ENCODE measurements at places on chromosomes 16 and 17.
A peak's percentile ranks its signal among the peaks of the same experiment; 100 is the strongest.

- DNase-seq = no peak
Observed at GRCh38 chr17:68657576-68657975, 56.4 kb upstream of the FAM20A start.

GRCh38 chr17:66523378-66524200 is 221.2 kb downstream of the PRKCA start:
- no peak for DNase-seq

DNA sequence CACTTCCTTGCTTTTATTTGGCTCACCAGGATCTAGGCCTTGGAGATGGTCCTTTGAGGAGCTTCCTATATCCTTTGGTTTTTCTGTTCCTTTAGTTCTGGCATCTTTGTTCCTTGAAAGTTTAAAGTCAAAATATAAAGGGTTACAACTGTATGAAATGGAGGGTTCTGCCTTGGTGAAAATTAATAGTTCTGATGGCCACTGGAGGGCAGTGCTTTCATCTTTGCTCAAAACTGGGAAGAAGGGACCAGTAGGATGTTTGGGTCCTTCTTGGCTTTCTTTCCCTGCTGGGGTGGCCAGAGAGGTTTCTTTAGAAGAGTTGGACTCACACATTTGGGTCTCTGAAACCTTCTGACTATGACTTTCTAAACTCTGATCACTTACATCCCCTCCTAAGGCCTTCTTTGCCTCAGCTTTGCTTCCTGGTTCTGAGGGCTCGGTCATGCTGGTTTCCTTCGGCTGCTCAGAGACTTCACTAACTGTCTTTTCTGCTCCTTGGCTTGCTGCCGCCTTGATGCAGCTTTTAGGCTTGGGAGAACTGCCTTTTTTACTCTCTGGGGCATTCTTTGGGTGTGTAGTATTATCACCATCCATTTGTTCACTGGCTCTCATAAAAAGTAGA is 10.9 kb upstream of the ITGA2B start:
- no peak for DNase-seq

GRCh38 chr16:25679511-25679910 is 12.2 kb upstream of the HS3ST4 start:
- DNase-seq = no peak

GRCh38 chr17:59856859-59857794 is 35.6 kb downstream of the TUBD1 start:
- DNase-seq = no peak

DNA sequence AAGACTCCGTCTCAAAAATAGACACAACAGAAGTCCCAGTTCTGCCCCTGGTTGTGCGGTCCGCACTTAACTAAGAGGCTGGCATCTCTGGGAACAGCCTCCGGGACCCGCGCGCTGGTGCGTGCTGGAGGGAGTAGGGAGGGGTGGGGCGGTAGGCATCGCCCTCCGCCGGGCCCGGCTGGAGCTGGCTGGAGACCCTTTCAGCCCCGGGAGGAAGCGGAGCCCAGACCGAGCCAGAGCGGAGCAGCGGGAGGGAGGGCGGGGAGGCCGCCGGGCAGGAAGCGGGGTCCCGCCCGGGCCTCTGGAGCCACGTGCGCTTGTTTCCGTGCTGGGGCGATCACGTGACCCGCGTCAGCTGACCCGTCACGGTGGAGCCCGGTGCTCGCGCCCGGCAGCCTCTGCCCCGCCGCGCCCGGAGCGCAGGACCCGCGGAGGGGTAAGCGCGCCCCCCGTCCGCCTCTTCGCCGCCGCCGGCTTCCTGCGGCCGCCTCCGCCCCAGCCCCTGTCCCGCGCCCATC is at the start of gene WDR81:
Gene WDR81, plus strand, starts transcription at position 354 of the 518 bp plus-strand sequence. CDS start 256 bp downstream, outside the sequence.
- DNase-seq = peak; percentile 78

Data from stimulated activated CD8-positive, alpha-beta memory T cell treated with anti-CD3 and anti-CD28 coated beads, Interleukin-7, amount 100 ng/mL, for 4 hours (primary cell).